ENCODE measurements at places on chromosomes 2 and 18. TPM values are rescaled to one million over a fixed set of nuclear protein-coding genes. Genes with fewer than 3 reads are reported as not detected.

Gene ST8SIA5
- 0.36 TPM for total RNA-seq

Gene CFC1
- total RNA-seq, result not detected

Gene TBR1
- total RNA-seq, result not detected

Gene DSC3
- 5.2 TPM for total RNA-seq

Gene CROCC2
- total RNA-seq, result not detected

Gene DRC1
- total RNA-seq, result 0.41 TPM

Gene GPR17
- 0.18 TPM for total RNA-seq

Gene ALKAL2
- total RNA-seq, result 1.3 TPM

Data from astrocyte (in vitro differentiated cells and primary cell).